ENCODE measurements at places on chromosomes 5 and 9.

DNA sequence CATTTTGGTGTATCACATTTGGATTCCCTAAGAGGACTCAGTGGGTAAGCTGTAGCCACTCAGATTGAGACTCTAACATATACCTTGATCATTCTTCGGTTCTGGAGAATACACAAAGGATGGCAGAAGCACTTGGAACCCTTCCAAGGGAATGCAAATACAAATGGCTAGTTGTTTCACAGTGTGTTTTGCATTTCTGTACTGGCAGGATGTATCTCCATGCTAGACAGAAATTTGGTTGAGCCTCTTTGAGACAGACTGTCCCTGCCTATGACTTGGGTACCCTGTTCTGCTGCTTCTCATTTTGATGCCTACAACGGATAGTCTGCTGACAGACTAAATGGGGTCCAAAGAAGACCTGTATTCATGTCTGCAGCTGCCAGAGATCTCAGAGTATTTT, 273.5 kb downstream of the TMEM38B start:
- DNase-seq: no peak

DNA sequence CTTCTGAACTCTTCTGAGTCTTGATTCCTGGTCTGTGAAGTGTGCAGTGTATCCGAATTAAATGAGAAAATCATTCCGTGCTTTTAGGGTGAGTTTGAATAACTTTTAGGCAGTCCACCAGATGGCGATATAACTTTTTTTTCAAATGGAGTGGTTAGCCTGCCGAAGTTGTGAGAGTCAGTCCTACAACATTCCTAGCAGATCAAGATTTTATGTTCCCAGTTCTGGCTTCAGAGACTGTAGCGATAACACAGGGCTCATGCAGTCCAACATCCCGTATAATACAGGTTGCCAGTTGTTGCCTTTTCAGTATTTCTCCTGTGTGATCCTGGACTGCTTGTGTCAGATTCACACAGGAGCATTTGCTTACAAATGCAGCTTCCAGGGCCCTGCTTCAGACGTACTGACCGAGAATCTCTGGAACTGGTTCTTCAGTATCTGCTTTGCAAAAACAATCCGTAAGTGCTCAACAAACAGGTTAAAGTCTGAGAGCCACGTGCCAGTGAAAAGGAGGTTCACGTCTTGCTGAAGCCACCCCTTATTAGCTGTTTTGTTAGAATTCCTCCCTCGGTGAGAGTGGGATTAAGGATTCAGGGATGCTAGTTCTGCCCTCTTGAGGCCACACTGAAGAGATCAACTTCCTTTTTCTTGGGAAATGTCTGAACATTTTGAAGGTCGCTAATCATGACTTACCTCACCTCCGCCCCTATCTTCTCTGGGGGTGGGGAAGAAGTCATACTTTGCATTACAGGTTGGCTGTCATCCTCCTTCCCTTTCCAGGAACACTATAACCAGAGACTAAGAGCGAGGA, 22.8 kb downstream of the SMIM3 start:
- DNase-seq: peak; percentile 55

DNA sequence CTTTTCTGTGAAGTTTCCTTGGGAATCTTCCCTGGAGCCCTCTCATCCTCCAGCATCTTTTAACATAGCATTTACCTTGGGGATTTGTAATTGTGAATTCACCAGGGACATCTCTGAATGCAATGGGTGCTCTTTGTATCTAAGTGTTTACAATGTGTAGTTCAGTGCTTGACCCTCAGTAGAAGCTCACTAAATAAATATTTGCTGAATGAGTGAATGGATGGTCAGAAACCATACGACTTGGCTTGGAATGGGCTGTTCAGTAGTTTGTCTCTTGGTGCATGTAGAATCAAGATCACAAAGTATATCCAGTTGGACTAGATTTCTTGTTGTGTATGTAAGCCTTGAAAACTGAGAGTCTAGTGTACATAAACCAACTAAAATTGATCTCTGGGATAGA, 81.8 kb upstream of the MEF2C start:
- no peak for DNase-seq

DNA sequence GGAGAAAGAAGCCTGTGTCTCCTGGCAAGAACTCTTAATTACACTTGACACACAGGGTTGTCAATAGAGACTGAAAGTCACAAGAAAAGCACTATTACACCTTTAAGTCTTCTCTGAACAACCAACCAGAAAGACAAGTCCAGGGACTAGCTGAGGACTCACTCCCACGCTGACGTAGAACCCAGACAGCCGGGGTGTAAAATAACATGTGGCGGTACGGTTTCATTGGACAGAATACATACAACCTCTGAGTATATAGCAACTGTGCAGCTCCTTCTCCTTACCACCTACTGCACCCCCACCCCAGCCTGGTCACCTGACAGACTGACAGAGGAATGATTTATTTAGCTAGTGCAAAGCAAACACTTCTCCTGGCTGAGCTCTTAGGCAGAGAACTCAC, 103.4 kb upstream of the RASEF start:
- DNase-seq: no peak

- DNase-seq: no peak
Observed at GRCh38 chr5:53956196-53956595, 354.2 kb downstream of the ARL15 start.

- no peak for DNase-seq
Observed at GRCh38 chr5:128532127-128532526, 5.9 kb downstream of the FBN2 start.

- no peak for DNase-seq
Observed at GRCh38 chr9:32427111-32427873, 42.8 kb downstream of the ACO1 start.

DNA sequence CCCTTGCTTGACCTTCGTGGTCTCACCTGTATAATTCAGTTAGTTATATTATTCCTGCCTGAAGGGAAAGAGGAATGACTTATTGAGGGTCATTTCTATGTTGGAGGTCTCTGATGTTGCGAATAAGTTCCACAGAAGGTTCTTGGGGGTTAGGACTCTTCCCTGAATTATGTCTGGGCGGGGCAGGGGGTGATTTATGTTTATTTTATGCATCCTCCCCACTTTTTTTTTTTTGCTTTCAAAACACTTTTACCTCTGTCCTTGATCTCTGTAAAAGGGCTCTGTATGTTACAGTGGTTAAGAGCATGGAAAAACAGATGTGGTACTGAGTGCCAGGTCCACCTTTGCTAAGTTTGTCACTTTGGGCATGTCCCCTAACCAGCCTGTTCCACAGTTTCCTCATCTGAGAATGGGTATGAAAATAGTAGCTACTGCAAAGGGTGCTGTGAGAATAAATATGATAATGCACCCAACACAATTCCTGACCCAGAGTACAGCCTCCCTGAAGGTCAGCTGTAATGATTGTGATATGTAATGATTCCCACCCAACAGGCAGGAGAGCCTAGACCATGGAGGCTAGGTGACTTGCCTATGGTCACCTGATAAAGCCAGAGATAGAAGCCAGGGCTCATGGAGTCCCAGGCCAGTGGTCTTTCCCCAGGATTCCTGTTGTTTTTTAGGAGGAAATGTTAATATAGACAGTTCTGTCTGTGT, 54.8 kb downstream of the SLC22A5 start:
- no peak for DNase-seq

GRCh38 chr5:53445569-53445968, 34.9 kb upstream of the FST start:
- no peak for DNase-seq

DNA sequence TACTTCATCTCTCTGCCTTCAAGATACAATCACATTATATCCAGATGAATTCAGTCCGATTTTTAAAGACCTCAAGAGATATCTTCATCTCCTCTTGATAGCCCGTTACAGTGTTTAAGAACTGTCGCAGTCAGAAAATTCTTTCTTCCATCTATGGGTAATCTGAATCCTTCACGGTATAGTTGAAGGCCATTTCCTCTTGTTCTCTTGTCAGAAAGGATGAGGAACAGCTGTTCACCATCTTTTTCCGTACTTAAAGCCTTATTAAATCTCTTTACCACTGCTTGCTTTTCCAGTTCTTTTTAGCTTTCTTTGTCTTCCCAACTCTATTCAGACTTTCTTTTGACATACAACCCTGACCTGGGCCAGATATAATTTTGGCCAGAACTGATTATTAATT, 121.8 kb downstream of the XRCC4 start:
- DNase-seq: no peak

GRCh38 chr5:55072666-55073065, 29.8 kb upstream of the GZMA start:
- no peak for DNase-seq

GRCh38 chr9:8235489-8235888, 435.9 kb upstream of the DMAC1 start:
- no peak for DNase-seq

DNA sequence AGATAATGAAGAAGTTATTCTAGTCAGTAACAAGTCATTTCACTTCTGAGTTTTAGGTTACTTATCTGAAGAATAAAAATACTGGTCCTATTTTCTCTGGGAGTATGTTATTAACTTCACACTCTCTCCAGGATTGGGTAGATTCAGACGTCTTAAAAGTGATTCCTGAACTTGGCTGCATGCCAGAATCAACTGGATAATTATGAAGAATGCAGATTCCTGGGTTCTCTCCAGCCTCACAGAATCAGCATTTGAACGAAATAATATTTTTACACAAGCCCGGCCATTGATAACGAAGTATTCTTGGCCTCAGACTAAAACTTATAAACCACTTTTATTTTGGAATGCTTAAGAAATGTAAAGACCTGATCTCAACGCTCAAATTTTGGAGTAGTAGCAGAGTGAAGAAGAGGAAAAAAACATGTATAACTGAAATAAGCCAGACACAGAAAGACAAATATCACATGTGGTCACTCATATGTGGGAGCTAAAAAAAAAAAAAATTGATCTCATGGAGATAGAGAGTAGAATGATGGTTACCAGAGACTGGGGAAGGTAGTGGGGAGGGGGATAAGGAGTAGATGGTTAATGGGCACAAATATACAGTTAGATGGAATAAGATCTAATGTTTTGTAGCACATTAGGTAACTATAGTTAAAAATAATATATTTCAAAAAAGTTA, 507.3 kb downstream of the ISL1 start:
- no peak for DNase-seq

DNA sequence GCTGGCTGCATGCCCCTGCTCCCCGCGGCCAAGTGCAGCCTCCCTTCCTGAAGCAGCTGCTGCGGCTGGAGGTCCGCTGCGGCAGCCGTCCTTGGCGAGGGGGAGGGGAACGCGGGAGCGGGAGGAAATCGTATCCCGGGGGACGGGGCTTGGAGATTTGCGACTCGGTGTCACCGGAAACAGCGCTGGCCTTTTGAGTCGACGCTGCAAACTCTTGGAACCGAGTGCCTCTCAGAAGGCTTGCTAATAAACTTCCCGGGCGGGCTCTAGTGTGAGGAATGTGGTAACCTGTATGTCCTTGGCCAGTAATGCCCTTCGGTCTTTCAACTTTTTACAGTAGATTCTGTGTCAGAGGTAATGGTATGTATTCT, 82.7 kb downstream of the PTPDC1 start:
- no peak for DNase-seq

DNA sequence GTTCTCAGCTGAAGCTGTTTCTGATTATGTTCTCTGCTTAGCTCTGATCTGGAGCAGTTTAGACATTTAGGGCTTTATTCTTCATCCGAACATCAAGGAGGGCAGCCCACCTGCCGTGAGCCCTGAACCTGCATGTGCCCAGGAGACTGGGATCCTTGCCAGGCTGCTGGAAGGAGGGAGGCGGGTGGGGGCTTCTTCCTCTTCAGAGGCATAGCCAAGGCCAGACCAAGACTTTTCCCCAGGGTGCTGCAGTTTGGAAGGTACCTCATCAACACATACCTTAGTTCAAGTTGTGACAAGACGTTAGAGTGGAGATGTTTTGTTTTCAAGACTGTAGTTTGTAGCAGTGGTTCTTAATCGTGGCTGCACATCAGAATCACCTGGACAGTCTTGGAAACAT, 64.9 kb downstream of the RALGPS1 start:
- no peak for DNase-seq

Data from GM13976 (cell line).